NCI-H1092 treated with DMSO at 0.1 percent for 48 hours (cell line): ENCODE measurements at places on chromosomes 4 and X.
A peak's percentile ranks its signal among the peaks of the same experiment; 100 is the strongest.

DNA sequence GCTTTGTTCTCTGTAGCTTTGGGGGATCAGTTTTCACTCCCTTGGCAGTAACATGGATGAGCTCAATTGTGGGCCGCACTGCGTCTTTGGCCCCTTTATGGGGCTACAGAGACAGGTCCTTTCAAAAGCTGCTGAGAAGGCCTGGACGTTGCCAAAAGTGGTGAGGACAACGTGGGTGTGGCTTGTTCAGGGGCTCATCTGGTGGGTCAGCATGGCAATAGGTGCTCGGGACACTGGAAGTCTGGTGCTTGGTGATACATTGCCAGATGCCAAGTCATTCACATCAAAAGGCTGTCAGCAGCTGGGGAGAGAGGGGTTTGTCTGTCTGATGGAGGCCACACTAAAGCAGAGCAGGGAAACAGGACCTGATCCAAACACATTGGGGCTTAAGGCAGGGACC lies 149.8 kb upstream of the EOLA2 start:
- peak; percentile 32 for DNase-seq

GRCh38 chr4:37918653-37919052 lies 27.8 kb downstream of the TBC1D1 start:
- no peak for DNase-seq

- no peak for DNase-seq
These were observed 346.2 kb downstream of the ARHGAP10 start for GRCh38 chr4:148078061-148078460.

DNA sequence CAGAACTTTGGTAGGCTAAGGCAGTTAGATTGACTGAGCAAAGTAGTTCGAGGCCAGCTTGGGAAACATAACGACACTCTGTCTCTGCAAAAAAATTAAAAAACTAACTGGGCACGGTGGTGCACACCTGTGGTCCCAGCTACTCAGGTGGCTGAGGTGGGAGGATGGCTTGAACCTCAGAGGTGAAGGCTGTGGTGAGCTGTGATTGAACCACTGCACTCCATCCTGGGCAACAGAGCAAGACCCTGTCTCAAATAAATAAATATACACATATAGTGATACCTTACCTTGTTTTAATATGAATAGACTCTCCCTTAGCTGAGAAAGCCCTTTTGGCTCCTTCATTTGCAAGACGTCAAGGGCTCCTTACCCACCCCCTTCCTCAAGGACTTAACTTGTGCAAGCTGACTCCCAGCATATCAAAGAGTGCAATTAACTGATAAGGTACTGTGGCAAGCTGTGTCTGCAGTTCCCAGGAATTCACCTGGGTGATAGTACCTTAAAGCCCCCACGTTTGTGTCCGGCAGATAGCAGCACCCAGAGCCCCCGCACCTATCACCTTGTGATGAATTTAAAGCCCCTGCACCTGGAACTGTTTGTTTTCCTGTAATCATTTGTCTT lies 655.6 kb upstream of the GALNTL6 start:
- DNase-seq: no peak

- no peak for DNase-seq
These were observed 26.3 kb upstream of the TRPC3 start for GRCh38 chr4:121978172-121978516.

DNA sequence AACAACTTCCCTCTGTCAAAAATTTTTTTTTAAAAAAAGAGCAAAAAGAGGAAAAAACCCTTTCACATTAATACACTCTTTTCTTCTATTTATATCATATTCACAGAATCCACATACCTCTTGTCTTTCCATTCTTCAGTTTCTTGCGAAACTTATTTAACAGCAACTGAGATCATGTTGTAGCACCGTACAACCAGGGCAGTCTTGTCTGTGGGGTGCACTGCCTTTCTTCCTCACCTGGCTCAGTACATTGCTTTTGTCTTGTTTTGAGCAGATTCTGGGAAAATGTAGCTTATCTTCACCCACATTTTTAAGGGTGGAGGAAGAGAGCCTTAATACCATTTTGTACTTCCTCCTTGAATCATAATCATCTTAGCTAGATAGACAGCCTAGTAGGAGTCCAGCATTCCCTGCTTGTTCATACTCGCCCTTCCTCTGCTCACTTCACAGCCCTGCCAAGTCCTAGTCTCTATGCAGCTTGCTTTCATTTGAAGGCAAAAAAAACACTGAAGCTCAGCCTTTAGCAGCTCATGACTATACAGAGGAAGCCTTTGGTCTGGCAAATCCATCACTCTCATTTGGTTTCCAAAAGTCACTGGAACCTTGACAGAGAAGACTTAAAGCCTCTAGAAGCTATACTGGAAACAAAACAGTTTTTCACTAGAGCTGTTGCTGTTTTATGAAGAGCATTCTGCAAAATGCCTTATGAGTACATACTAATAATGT lies 140.6 kb upstream of the BANK1 start:
- no peak for DNase-seq

DNA sequence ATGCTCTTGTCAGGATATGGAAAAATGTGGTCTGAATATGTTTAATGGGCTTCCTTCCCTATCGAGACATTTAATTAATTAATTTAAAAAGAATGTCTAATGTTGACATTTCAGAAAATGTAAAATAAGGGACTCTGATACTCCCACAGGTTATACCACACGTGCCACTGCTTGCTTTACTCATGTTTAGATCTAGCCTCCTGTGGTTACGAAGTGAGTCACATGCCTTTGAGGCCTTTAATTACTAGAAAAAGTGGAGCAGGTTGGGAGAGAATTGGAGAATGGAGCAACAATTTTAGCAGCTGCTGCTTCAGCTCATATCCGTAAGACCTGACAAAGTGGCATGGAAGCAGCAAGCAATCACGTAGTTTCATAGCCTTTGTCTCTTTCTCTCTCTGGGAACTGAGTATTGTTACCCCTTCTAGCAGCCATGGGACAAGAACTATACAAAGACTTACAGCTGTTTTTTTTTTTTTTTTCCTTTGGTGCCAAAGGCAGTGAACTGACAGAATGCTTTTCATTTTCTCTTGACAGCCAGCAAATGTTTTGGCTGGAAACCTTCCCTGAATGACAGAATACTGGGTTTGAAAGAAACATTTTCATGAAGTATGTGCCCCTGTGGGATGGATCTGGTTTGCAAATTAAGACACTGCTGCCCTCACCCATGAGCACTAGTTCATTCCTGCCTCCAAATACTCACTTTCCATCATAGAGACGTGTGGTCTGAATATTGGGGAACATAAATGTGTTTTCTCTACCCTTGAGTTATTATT lies 355.1 kb upstream of the PABPC5 start:
- no peak for DNase-seq

GRCh38 chr4:115852767-115853091 lies 739.3 kb upstream of the NDST4 start:
- DNase-seq: no peak

GRCh38 chrX:117972711-117973109 lies 143.9 kb downstream of the KLHL13 start:
- DNase-seq: peak; percentile 10

GRCh38 chr4:8332891-8333331 lies 63.4 kb downstream of the HTRA3 start:
- DNase-seq: no peak

- DNase-seq: no peak
These were observed 2039.9 kb upstream of the TENM3 start for GRCh38 chr4:180203349-180203748.

- peak; percentile 17 for DNase-seq
These were observed 19.5 kb upstream of the PCSK1N start for GRCh38 chrX:48854898-48855297.

DNA sequence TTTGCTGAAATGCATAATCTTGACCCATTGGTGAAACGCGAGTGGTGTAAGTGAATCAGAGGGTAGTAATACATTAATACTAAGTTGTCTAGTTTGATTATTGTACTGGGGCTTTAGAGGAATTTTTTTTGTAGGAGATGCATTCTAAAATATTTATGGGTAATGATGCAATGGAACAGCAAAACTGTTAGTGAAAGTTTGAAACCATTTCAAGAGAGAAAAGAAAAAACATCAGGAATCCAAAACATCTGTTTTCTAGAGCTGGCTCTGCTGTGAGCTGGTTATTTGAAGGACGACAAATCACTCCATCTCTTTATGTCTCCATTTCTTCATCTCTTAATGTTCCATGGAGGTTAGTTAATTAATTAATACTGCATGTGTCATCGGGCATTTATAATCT lies 351.9 kb upstream of the FAT1 start:
- DNase-seq: no peak

DNA sequence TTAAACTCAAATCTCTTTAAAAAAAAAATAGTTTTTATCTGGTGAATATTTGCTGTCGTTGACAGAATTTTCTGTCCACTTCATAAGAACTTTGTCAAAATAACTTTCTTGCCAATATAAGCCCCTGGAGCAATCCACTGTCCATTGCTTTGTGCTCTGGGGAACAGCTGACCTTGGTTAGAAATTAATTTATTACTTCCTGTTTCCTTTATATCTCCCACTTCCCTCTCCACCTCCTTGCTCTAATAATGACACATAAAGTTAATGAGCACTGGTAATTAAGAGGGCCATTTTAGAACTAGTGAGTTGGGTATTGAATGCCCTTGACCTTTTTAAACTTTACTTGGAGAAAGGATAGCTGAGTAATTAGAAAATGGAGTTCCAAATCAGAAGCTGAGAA lies 151.3 kb upstream of the LEF1 start:
- DNase-seq: no peak

GRCh38 chrX:56785442-56785841 lies 56.4 kb downstream of the NBDY start:
- no peak for DNase-seq

DNA sequence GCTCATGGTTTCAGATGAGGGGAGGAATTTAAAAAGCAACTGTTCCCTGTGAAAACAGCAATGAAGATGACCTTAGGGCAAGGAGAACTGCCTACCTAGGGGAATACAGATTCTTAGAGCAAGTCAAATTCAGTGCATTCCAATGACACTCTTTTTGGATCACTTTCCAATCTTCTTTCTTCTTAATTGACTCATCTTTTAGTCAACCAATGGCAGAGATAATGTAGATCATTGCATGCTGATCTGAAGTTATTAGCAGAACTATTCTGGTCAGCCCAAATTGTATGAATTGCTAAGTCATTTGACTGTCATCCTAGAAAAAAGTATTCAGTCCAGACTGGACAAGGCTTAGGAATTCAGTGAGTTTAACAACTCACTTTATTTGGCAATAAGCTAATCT lies 12.6 kb upstream of the NR3C2 start:
- DNase-seq: no peak

DNA sequence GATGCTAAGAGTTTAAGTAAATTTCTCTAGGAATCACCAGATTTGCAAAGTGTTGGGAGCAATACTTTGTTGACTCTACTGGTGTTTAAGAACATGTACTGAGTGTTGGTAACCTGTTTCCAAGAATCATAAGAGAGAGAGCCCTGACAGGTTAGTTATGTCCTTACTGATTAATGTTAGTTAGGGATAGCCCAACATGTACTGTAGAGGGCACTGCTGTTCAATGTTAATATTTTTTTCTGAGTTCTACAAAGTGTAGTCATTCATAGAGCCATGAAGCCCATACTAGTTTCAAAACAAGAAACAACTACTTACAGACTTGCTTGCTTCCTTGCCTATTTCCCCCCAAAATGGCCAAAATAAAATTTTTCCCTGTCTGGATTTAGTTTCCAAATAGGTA lies 11.9 kb downstream of the TMPRSS11D start:
- peak; percentile 43 for DNase-seq

DNA sequence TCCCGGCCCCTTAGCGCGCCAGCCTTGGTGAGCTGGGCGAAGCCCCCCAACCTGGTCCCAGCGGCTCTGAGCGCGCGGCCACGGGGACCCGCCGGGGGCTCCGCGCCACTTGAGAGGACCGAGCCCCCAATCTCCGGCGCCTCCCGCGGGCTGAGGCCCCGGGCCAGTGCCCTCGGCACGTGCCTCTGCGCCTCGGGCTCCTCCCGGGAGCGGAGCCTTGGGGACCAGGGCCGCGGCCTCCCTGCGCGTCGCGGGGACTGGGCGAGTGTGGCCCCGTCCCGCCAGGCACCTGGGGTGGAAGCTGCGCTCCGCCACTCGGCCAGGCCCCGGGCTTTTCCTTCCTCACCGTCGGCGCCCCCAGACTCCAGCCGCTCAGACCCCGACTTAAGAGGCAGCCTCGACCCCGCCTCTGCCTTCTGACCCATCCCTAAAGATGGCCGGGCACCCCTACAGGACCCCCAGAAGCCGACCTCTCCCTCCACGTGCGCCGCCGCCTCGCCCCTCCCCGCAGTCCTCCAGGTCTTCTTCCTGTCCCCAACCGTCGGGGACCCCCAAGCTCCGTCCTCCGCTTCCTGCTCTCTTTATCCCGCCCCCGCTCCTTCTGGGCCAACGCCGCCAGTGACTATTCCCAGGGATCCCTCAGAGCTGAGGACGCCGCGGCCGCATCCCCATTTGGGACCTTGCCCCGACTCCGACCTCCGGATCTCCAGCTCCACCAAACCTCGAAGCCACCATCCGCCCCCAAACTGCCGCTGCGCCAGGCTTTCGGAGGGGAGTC lies 752 bp downstream of the ERAS start:
- DNase-seq: no peak

DNA sequence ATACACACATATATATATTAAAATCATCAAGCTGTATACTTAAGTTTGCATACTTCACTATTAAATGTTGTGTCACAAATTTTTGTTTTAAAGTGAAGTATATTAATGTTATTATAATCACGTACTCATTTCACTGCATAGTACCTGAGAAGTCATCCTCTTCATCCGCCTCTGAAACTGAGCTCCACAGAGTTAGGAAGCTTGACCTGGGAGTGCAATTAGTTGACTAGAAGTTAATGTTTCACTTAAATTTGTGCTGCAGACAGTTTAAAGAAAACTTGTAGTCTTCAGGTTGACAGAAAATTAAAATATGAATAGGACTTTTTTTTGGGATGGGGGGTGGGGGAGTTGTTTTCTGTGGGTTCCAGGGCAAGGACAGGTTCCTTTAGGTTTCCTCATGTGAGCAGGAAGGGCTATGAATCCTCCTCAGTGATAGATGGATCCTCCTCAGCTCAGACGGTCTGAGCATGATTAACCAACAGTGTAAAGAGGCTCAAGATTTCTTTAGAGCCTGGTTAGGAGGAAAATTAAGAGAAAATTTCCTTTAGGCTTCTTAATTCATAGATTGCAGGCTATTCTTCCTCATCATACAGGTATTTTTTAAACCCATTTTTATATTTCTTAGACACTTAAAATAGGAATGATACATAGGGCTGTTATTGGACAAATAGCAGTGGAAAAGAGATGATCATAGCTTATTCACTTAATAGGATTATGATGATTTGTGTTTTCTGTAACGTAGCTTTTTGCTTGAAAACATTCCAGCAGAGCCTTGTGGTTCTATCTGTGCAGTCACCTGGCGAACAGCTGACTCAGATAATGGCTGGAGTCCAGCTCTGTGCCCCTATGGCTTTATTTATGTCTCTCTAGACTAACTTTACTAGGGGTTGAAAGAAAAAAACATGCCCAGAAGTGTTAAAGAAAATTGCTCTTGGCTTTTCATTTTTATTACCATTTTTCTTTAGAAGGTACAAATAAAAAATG lies 102.7 kb downstream of the SLC4A4 start:
- no peak for DNase-seq

GRCh38 chr4:74021601-74022000 lies 16.9 kb downstream of the CXCL3 start:
- no peak for DNase-seq

GRCh38 chr4:1167244-1167949 lies 5.0 kb downstream of the SPON2 start:
- peak; percentile 85 for DNase-seq
